ENCODE measurements at places on chromosomes 2 and 18.
A peak's percentile ranks its signal among the peaks of the same experiment; 100 is the strongest.

DNA sequence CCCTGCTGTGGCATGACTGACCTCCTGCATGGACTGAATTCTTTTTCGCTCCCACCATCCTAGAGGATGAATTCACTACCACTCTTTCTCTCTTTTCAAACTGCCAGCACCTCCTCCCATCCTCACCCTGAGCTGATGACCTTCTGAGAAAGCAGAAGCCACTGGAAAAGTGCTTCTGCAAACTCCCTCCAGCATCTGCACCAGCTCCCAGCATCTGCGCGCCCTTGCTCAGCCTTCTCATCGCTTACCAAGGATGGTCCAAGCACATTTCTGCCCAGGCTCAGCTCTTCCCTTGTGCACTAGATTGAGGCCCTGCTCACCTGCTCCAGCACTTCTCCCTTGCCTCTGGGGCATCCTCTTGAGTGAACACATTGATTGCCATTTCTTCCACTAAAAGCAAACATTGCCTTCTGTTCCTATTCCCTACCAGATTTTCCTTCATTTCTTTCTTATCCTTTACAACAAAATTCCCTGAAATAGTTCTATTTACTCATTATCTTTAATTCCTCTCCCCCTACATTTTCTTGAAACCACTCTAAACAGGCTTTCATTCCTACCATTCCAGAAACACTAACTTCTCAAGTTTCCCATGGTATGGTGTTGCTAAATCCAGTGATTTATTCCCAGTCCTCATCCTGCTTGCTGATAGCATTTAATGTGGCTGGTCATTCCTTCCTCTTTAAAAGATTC, 42.7 kb upstream of the IL1RL1 start:
- DNase-seq = no peak

DNA sequence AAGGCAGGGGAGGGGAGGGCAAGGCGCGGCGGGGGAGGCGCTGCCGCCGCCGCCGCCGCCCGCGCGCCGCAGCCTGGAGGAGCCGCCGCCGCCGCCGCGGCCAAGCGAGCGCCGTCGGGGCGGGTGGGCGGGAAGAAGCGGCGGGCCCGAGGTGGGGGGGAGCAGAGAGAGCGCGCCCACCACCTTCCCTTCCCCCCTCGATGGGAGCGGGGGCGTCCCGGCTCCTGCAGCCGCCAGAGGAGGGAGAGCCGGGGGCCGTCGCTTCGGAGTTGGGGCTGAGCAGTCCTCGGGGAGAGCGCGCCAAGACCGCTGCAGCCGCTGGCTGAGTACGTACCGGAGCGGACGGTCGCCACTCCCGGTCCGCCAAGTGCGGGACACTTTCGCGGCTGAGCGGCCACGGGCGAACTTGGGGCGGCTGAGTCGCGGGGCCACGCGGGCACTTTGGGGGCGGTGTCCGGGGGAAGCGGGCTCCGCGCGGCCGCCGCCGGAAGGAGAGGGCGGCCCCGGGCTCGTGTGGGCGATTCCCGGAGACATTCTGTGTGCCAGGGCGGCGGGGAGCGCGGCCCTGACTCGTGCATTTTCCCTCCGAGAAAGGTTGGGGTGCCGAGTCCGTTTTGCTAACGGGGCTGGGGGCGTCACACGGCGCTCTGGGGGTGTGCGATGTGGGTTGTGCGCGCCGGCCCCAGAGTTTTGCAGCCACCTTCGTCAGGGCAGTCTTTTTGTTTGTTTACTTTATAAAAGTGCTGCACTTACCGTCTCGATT, at the start of gene NAB1:
TSS of gene NAB1 (plus strand) at position 49 of the 763 bp plus-strand sequence. CDS start 10,094 bp downstream, outside the sequence.
- DNase-seq = peak; percentile 53

- no peak for DNase-seq
These were observed 5.4 kb downstream of the RAB11FIP5 start for GRCh38 chr2:73107211-73107926.

DNA sequence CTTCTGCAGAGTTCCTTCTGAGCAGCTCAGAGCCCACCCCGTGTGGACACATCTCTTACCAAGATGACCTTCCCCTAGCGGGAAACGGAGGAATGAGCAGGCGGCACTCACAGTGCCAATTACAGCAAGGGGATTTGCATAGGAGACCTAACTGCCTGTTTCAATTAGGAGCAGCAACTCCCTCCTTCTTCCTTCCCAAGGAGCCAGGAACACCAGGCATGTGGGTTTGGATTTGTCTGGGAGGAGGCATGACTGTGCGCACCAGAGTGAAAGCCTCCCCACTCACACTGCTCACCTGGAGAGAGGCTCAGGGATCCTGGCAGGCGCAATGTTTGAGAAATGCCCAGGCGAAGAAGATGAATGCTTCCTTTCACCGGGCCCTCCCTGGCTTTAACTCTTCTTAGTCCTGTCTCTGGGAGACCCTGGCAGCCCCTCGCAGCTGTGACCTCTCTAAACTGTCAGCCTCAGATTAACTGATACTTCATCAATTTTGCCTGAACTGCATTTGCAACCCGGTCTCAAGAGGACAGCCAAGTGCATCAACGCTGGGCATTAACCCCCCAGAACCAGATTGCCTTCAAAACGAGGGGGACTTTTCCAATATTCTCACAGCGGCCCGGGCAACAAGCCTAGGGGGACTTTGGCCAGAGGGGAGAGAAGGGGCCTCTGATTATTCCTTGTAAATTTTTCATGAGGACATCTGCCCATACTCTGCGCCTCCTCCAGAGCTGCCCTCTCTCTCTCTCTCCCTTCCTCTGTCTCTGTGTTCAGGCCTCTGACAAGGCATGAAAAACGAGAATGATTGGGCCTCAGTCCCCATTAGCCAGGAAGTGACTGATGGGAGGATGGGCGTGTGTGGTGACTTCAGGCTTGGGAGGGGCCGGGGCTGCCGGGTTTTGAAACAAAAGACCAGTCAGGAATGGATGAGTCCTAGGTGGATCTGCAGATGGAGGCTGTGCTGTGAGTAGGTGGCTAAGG, 93.8 kb downstream of the CMPK2 start:
- DNase-seq = peak; percentile 26

DNA sequence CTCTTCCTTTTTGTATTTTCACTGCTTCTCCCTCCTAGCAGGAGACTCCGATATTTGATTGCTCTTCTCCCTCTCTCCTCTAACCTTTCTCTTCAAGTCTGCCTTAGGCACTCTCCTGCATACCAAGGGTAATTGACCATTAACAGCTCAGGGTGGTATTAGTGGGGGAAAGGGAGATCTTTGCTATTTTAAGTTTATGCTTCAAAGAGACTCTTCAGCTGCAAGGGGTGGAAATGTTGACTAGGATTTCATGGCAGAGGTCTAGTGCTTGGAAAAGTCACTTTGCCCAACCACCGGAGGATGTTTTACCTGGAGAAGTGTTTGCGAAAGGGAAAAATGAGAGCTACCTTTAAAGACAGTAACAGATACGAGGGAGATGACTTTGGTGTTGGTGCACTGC, 453.7 kb downstream of the SLC4A3 start:
- DNase-seq = no peak

- DNase-seq = no peak
These were observed 295.3 kb upstream of the COL3A1 start for GRCh38 chr2:188678882-188679281.

DNA sequence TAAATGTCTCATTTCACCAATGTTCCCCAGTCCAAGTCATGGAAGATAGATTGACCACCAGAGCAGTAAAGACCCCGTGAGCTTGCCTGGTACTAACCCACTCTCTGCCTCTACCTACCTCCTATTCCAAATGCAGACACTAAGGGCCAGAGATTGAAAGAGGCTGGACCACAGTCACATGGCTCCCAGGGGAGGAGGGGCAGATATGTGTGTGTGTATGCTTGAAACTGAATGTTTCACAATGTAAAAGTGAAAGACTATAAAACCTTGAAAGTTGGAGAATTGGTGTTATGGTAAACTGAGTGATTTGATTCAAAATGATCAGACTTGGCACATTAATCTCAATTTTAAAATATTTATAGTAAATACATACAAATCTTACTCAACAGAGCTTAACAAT, 21.7 kb upstream of the KLHL29 start:
- no peak for DNase-seq

- no peak for DNase-seq
These were observed 322.8 kb downstream of the RIT2 start for GRCh38 chr18:42792731-42793130.

GRCh38 chr2:129565551-129566109, 413.8 kb upstream of the RAB6C start:
- DNase-seq = no peak

- no peak for DNase-seq
These were observed 57.9 kb downstream of the SLC66A3 start for GRCh38 chr2:11213090-11213638.

DNA sequence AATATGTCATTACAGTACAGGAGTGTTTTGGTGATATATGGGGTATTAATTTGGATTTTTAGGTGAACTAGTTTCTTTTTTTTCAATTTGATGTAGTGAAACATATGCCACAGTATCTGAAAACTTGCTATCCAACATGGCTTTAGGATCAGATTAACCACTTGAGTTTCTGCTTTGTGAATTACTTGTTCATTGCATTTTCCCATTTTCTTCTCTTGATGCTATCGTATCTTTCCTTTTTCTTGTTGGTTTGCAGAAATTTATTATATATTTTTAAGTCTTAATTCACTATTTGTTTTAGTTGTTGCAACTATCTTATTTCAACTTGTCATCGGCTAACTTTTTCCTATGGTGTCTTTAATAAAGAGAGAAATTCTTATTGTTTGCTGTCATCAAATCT, 8.8 kb downstream of the IL36A start:
- no peak for DNase-seq

Data from GM12891 (cell line).